ENCODE measurements at places on chromosomes 11 and 22. TPM values are rescaled to one million over a fixed set of nuclear protein-coding genes. Genes with fewer than 3 reads are reported as not detected.

TIGD3 gene
- total RNA-seq, result not detected

ARHGAP32 gene
- 23.5 TPM for total RNA-seq

DDX6 gene
- total RNA-seq, result 103 TPM

ASCL2 gene
- total RNA-seq, result not detected

SH3BP1 gene
- total RNA-seq, result 9.9 TPM

KRTAP5-9 gene
- total RNA-seq, result not detected

SLC22A12 gene
- not detected for total RNA-seq

MLC1 gene
- total RNA-seq, result 0.52 TPM

OR6A2 gene
- under 0.01 TPM for total RNA-seq

HOATZ gene
- not detected for total RNA-seq

SF3A1 gene
- total RNA-seq, result 18.8 TPM

IGLL1 gene
- not detected for total RNA-seq

USH1C gene
- not detected for total RNA-seq

LAYN gene
- total RNA-seq, result 11.0 TPM

RIBC2 gene
- total RNA-seq, result 0.52 TPM

MMP7 gene
- not detected for total RNA-seq

OR8A1 gene
- not detected for total RNA-seq

OR10G7 gene
- not detected for total RNA-seq

CNTN5 gene
- 10.4 TPM for total RNA-seq

LRRC75B gene
- 1.6 TPM for total RNA-seq

NXPE1 gene
- total RNA-seq, result not detected

KCNJ1 gene
- total RNA-seq, result not detected

ADM2 gene
- total RNA-seq, result under 0.01 TPM

TMEM191B gene
- not detected for total RNA-seq

CECR2 gene
- 8.9 TPM for total RNA-seq

KCNQ1 gene
- total RNA-seq, result 2.6 TPM

SLCO2B1 gene
- 9.4 TPM for total RNA-seq

CCDC188 gene
- not detected for total RNA-seq

CARD18 gene
- total RNA-seq, result not detected

TBX10 gene
- not detected for total RNA-seq

MS4A15 gene
- total RNA-seq, result not detected

INS gene
- total RNA-seq, result not detected

EXPH5 gene
- total RNA-seq, result 0.52 TPM

PIWIL4 gene
- total RNA-seq, result 8.9 TPM

SMTNL1 gene
- total RNA-seq, result 69.9 TPM

DDIAS gene
- total RNA-seq, result 1.6 TPM

CD6 gene
- under 0.01 TPM for total RNA-seq

PAMR1 gene
- total RNA-seq, result 37.1 TPM

C22orf31 gene
- total RNA-seq, result 1.6 TPM

CELF1 gene
- 74.6 TPM for total RNA-seq

ZBTB16 gene
- total RNA-seq, result 6.8 TPM

BIRC3 gene
- total RNA-seq, result 1.6 TPM

INPPL1 gene
- 50.6 TPM for total RNA-seq

MYOD1 gene
- total RNA-seq, result 22.4 TPM
